ENCODE measurements at places on chromosomes 1 and 21. TPM values are rescaled to one million over a fixed set of nuclear protein-coding genes. Genes with fewer than 3 reads are reported as not detected.

HAO2 gene
- not detected for total RNA-seq

RIT1 gene
- 24.9 TPM for total RNA-seq

PAQR6 gene
- total RNA-seq: 0.12 TPM

UBL4B gene
- total RNA-seq: not detected

WNT4 gene
- total RNA-seq: not detected

LDLRAD1 gene
- total RNA-seq: not detected

TTC39A gene
- total RNA-seq: not detected

PCP4L1 gene
- total RNA-seq: not detected

LRRIQ3 gene
- 2.0 TPM for total RNA-seq

F13B gene
- not detected for total RNA-seq

TM2D1 gene
- 89.5 TPM for total RNA-seq

DNA sequence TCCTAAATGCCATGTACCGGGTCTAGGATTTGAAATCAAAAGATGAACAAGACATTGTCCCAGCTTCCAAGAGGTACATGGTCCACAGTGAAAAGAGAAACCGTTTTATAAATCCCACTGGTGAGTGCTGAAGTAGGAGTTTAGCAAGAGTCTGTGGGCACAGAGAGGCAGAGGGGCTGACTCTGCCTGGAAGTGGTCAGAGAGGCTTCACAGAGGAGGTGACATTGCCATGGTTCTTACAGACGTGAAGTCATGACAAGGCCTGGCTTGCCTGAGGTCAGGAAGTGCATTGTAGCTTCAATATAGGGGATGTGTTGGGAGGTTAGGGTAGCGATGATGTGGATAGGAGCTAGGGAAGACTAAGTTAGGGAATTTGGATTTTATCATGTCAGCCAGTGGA is 28.4 kb downstream of the MAPKAPK2 start:
- no peak for DNase-seq

DNA sequence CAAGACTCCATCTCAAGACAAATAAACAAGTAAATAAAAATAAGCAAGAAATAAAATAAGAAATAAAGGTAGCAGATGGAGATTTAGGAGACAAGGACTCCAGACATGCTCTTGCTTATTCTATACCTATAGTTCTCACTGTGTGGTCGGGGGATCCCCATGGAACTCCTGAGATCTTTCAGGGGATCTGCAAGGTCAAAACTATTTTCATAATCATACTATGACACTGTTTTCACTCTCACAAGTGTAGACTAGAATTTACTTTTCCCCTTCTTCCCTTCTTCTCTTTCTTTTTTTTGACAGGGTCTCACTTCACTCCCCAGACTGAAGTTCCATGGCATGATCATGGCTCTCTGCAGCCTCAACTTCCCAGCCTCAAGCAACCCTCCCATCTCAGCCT is 29.8 kb upstream of the NLRP3 start:
- DNase-seq: no peak

- DNase-seq: peak; percentile 63
Observed at GRCh38 chr1:63874278-63874880, 100.6 kb downstream of the ROR1 start.

- DNase-seq: no peak
Observed at GRCh38 chr1:221170171-221170570, 290.9 kb downstream of the HLX start.

DNA sequence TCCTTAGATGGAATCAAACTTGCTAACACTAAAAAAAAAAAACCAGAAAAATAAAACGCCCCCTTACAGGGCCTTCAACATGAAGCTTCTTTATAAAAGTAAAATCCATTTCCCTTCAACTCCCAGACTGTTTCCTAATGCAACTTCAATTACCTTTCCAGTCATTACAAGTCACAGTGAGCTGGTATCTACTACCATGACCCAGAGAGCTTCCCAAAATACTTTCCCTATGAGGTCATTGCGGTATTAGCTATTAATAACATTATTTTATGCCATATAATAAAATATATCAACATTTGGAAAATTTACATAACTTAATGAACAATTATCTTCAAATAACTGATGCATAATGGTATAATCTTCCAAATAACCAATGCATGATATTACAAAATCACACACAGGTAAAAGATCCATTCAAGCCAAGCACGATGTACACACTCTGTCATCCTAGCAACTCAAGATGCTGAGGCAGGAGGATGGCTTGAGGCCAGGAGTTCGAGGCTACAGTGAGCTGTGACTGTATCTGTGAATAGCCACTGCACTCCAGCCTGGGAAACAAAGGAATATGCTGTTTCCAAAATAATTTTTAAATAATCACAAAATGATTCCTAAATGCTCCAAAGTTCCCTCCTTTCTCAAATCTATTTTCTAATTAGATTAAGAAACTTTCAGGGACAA is 24.1 kb downstream of the EIF4G3 start:
- DNase-seq: no peak

DNA sequence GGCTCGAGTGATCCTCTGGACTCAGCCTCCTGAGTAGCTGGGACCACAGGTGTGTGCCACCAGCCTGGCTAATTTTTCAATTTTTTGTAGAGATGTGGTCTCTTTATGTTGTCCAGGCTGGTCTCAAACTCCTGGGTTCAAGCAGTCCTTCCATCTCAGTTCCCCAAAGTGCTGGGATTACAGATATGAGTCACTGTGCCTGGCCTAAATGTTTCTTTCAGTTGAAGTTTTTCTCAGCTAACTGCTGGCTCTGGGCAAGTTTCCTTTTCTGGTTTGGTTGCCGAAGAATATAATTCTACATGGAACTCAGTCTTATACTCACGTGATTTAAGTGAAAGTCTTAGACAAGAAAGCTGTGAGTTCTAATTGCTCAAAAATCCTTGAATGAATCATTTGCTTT is 57.0 kb downstream of the SASS6 start:
- no peak for DNase-seq

GRCh38 chr21:36209626-36210171 is 53.1 kb downstream of the DOP1B start:
- DNase-seq: peak; percentile 59

DNA sequence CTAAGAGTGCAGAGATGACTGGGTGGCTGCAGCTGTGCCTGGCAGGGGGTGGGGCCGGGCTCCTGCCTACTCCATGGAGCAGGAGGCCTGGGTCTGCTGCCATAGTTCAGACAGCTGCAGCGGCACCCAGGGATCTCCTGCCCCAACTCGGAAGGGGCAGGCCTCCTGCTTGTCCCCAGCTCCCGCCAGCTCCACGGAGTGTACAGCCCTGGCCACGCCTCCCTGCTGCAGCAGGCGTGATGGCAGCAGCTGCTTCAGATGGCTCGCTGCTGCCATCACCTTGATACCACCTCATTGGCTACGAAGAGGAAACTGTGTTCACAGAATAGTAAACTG is 35.9 kb downstream of the ACTL8 start:
- DNase-seq: no peak

GRCh38 chr1:218521414-218522169 is 176.5 kb downstream of the TGFB2 start:
- DNase-seq: peak; percentile 61

DNA sequence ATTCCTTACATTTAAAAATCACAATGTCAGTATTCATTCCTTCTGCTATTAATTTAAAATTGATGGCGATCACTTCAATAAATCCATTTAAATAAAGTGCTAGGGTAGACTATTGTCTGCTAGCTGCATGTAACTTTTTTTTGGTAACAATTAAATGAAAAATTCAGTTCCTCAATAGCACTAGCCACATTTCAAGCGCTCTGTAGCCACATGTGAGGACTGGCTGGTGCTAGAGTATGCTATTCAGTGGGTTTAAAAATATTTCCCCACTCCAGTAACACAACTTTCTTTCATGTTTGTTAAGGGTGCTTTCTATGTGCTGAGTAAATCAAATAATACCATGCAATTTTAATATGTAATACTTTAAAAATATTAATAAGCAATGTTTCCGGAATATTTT is 108.2 kb downstream of the LTN1 start:
- DNase-seq: peak; percentile 5

DNA sequence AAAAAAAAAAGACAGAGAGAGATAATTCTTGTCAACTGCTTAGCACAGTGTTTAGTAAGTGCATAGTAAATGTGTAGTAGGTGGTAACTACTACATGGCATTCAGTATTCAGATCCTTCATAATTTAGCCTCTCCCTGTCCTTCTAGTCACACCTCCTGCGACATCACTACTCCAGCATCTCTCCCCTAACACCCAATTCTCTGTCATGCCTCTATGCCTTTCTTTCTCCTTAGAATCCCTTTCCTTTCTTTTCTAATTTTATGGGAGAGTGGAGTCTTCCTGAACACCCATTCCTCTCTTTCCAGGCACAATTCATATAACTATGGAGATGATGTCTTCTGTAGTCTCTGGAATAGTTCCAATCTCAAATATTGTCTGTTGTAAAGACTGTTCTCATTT is 3.9 kb upstream of the VPS72 start:
- no peak for DNase-seq

- no peak for DNase-seq
Observed at GRCh38 chr1:202801175-202801574, 7.0 kb downstream of the KDM5B start.

DNA sequence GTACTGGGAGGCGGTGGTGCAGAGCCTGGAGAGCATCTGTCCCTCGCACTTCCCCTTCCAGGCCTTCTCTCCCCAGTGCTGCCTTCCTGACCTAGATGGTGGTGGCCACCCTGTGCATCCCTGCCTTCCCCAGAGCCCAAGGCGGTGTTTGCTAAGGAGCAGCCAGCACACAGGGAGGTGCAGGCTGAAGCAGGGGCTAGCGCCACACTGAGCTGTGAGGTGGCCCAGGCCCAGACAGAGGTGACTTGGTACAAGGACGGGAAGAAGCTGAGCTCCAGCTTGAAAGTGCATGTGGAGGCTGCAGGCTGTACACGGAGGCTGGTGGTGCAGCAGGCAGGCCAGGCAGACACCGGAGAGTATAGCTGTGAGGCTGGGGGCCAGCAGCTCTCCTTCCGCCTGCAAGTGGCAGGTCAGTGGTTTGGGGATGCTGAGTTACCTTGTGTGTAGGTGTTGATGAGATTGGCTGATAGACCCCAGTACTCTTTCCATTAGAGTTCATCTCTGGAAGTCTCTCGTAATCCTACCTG is 51.6 kb downstream of the OBSCN start:
- no peak for DNase-seq

- no peak for DNase-seq
Observed at GRCh38 chr21:46489800-46490199, 31.1 kb downstream of the DIP2A start.

- DNase-seq: peak; percentile 71
Observed at GRCh38 chr1:64077281-64077940, 126.0 kb upstream of the UBE2U start.

DNA sequence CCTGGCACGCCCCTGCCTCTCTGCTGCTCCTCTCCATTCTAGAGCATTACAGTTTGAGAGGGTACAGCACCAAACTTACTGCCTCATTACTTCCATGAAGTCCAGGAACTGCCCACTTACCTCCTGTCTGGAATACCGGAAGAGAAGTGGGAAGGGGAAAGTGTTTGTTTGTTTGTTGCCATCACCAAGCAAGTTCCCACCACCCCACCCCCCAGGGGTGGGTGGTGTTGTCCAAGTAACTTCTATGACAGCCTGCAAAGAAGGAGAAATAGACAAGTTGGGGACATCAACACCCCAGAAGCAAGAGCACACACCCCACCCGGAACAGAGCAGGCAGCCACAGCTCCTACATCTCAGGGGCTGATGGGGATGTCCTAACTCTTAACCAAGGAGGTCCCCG is 18.0 kb downstream of the OPTC start:
- no peak for DNase-seq

DNA sequence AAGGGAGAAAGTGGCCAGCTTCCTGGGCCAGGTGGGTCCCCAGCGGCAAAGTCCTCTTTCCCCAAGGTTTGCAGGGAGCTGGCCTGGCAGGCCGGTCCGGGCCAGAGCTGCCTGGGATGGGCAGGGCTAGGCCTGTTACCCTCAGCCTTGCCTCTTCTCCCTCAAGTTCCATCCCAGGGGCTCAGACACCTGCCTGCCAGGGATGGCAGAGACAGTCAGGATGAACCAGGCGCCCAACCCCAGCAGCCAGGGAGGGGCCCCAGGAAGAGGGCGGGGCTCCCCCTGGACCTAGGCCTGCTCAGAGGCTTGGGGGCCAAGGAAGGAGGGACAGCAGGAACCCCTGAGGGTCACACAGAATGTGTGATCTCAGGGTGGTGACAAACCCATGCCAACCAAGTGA is 120.6 kb downstream of the CASZ1 start:
- DNase-seq: no peak

- DNase-seq: no peak
Observed at GRCh38 chr1:186785503-186785902, 43.2 kb upstream of the PLA2G4A start.

DNA sequence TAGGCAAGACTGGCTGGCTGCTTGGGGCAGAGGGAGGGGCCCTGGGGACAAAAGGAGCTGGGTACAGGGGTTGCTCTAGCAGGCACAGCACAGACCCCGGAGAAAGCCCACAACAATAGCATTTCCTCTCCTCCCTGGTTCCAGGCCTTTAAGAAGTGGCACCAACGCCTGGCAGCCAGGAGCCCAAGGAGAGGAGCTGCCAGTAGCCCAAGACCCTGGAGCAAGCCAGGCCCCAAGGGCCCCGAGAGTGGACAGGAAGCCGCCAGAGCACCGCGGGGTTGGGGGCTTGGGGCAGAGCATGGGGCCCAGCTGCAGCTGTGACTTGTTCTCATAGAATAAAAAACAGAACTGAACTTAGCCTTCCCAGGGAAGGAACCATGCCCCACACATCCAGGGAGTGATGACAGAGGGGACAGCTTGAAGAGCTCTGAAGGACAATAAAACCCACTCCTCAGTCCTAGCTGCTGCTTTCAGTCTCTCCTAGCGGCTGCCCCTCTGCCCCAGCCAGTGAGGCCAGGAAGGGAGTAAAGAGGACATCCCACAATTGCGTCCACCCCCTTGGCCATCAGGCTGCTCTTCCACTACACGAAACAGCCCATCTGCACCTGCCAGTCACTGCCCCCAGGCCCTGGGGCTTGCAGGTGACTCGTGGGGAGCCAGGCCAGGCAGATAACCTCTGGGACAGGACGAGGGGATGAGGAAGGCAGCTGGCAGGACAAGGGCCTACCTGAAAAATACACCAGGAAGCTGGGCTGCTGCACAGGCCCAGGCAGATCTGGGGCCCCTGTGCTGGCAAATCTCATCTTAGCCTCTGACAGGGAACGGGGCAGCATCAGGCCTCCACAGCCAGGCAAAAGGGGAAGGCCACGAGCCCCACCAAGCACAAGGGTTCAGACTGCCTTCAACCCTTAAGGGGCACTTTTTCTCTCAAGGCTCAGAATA is 16.4 kb downstream of the MTHFR start:
- DNase-seq: no peak

DNA sequence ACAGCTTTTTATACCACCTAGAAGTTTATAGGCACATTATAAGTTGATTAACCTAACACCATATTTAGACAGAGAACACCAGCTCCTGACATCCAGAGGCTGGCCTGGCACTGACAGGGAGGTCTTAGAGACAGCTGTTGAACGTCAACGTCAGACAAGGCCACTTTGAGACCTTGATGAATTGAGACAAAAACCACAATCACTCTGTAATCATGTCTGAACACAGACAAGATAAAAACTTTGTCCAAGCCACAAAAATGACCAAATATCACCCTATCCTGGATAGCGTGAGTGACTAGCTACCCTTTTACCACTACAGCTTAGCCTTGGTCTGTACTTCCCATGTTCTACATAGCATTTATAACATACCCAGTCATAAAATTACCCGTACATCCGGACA is 403.6 kb upstream of the CHRM3 start:
- DNase-seq: peak; percentile 58

- peak; percentile 45 for DNase-seq
Observed at GRCh38 chr1:180157108-180157507, 2.4 kb downstream of the QSOX1 start.

- DNase-seq: no peak
Observed at GRCh38 chr1:108584428-108584856, 24.5 kb downstream of the EEIG2 start.

- no peak for DNase-seq
Observed at GRCh38 chr1:40762144-40762923, 21.3 kb upstream of the KCNQ4 start.

All from RPMI7951 (cell line).